ENCODE measurements at places on chromosomes 4 and X. TPM values are rescaled to one million over a fixed set of nuclear protein-coding genes. Genes with fewer than 3 reads are reported as not detected.

SOX3 gene
- total RNA-seq, result not detected

SATL1 gene
- not detected for total RNA-seq

STARD8 gene
- total RNA-seq, result 6.6 TPM

SYN1 gene
- total RNA-seq, result 1.6 TPM

MAGEB1 gene
- total RNA-seq, result not detected

CAPN6 gene
- total RNA-seq, result 0.40 TPM

ATP1B4 gene
- not detected for total RNA-seq

ADGRG2 gene
- total RNA-seq, result 0.86 TPM

SPCS3 gene
- 96.4 TPM for total RNA-seq

RGN gene
- total RNA-seq, result 152 TPM

NPY2R gene
- not detected for total RNA-seq

DNA sequence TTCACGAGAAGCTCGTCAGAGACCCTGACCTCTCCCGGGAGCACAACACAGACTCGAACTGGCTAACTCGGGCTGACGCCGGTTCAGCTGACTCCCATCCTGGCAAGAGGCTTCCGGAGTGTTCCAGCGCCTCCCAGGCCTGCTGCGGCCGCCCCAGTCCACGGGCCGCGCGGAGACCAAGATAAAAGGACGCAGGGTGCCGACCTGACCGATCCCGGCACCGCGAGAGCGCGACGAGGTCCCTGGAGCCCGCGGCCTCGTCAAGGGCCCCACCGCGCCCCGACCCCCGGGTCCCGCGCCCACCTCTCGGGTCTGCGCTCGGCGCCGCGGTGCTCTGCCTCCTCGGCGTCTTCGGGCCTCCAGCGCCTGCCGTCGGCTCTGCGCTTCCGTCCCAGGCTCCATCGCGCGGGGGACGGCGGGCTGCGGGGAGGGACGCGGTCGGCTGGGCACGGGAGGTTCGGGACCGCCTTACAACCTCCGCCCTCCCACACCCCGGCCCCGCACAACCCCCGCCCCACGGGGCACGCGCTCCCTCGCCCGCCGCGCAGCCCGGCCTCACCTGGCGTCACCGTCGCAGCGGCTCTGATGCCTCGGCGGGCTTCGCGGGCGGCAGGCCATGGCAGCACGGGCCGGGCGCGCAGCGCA, 426 bp downstream of the SLBP start:
- DNase-seq, result peak; percentile 73

- DNase-seq, result peak; percentile 85
Observed at GRCh38 chr4:10173754-10174749, 57.5 kb upstream of the WDR1 start.

- DNase-seq, result no peak
Observed at GRCh38 chr4:172688534-172688933, 480.1 kb upstream of the GALNT7 start.

GRCh38 chr4:13704035-13704434, 76.5 kb upstream of the BOD1L1 start:
- no peak for DNase-seq

GRCh38 chr4:157099506-157099905, 23.6 kb downstream of the GLRB start:
- no peak for DNase-seq

DNA sequence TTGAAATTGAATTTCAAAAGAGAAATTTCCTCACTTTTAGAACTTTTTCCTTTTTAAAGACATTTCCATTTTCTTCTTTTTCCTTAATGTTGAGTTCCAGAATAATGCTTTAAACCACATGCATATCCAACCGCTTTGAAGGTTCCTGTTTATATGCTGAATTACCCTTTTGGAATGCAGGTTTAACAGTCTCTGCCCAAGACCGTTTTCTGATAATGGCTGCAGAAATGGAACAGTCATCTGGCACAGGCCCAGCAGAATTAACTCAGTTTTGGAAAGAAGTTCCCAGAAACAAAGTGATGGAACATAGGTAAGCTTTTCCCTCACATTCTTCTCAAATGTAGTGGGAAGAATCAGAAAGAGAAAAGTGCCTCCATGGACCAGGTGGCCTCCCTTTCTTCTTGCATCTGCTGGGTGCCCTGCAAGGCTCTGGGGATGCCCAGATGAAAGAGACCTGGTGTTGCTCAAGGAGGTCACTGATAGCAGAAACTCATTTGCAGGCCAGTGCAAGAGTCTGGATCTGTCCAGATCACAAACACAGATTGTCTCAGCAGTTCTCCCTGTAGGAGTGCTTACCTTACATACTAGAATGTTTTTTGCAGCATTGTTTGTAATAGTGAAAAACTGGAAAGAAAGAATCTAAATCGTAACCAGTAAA, 42.9 kb downstream of the MOSPD2 start:
- DNase-seq, result no peak

GRCh38 chr4:13537011-13537831, 7.1 kb downstream of the NKX3-2 start:
- no peak for DNase-seq

DNA sequence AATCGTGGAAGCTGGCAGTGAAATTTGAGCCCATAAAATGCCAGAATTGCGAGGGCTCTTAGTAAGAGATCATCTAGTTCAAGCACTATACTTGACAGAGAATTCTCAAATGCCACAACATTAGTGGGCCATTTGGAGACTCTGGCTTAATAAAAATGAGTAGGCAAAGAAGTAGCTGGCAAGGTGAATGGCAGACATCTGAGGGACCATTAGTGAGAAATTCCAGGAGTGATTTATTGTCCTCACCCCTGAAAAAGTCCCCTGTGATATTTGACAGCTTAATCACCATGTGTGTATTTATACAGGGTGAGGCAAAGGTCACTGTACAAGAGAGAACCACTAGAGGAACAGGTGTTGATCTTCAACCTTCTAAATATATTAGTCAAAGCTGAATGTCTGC, 207.5 kb downstream of the CHRDL1 start:
- no peak for DNase-seq

GRCh38 chr4:56799161-56799759, 22.2 kb downstream of the SPINK2 start:
- no peak for DNase-seq

GRCh38 chr4:175674219-175674618, 137.8 kb downstream of the GPM6A start:
- no peak for DNase-seq

DNA sequence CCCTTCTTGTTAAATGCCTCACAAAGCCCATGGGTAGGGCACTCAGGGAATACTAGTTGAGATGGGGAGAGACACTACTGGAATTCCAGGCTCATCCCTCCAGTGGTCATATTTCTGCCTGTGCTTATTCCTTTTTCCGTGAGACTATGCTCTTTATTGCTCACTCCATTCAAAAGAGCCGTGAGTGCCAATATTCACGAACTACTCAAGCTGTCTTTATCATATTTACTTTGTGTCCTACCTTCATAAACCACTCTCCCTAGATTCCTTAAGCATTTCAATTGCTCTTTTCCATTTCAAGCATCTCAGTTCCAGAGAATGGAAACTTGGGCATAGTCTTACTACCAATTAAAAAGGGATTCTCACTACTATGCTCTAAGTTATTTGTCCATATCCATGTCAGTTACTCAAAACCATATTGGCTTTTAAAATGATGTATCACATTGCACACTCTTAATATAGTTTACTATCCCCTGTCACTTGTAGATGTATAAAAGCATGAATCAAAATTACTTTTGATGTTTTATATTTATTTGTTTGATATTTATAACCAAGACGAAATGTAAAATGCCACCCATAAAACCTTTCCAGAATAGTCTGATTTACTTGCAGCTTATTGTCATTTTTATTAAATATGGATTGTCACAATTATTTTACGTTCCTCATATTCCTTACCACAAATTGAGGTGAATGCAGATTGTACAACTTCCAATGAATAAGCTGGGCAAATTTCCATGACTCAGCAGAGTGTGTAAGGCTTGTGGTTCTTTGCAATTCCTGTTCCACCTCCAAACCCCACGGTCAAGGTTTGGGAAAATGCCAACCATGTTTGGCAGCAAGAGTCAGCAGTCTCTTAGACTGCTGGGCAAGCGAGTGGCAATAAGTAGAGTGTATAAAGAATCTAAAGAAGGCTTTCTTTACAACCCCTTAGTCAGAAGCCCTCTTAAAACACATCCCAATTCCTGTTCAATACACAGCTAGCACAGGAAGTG, 24.4 kb downstream of the ENOX2 start:
- DNase-seq, result peak; percentile 20

DNA sequence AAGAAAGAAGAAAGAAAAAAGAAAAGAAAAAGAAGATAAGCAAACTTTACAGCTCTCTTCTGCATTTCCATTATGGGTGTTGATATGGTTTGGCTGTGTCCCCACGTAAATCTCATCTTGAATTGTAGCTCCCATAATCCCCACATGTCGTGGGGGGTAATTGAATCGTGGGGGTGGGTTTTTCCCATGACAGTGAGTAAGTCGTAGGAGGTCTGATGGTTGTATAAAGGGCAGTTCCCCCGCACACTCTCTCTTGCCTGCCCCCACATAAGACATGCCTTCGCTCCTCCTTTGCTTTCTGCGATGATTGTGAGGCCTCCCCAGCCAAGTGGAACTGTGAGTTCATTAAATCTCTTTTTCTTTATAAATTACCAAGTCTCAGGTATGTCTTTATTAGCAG, 7.3 kb upstream of the RAB9A start:
- no peak for DNase-seq

DNA sequence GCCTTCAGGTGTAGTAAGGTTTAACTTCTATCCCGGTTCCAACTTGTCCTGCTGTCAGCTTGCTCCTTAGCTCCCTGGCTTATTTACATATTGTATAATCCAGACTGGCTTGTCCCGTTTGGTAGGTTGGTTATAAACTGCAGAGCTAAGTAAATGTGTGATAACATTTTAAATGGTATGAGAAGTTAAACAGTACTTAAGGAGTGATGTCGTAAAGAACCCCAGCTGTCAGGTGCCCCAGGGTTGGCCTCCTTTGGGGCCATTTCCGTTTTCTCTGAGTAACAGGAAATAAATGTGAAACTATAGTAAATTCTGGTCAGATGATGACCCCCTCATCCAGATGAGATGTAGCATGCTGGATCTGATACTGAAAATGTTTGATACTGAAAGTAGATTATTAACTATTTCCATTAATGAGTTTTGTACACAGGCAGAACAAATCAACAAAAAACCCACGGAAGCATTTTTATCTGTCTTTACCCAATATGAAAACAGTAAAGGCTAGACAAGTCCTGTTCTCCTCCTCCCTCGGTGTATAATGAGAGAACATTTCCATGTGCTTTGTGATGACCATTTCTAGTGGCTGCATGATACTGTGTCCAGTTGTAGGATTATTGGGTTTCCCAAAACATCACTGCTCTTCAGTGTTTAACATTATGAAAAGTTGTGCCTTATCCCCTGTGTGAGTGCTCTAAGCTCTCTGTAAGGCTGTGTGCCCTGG, 22.4 kb downstream of the GAB1 start:
- no peak for DNase-seq

DNA sequence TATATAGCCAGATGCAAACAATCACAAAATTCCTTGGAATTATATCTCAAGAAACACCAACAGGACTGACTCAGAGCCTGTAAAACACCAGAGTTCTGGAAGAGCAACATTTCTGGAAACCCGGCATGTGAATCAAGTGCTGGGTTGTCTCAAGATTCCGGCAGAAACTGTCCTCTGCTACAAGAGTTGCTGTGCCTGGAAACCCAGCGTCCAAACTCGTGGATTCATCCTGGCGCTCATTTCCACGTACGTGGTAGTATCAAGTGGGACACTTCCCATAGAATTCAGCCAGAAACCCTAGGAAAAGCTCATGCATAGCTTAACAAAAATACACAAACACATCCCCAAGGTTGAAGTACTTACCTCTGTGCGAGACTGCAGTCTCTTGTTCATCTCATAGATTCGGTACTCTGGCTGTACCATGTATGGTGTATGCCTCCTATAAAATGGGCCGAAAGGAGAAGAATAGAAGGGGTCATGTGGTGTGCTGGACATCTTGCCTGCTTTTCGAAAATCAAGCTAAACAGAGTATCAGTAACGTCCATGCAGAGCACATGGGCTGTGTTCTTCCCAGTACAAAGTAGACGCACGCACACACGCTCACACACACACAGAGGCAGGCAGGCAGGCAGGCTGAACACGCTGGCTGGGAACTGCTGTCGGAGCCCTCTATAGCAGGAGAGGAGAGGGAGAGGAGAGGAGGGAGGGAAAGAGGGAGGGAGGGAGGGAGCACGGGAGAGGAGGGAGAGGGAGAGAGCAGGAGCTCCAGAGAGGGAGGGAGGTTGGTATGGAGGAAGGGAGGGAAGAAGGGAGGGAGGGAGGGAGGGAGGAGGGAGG, at the start of gene LDB2:
Gene LDB2 (minus strand): TSS at position 655 of the 837 bp plus-strand sequence.
- peak; percentile 51 for DNase-seq

GRCh38 chrX:37803057-37803456, 23.2 kb downstream of the CYBB start:
- DNase-seq, result no peak

DNA sequence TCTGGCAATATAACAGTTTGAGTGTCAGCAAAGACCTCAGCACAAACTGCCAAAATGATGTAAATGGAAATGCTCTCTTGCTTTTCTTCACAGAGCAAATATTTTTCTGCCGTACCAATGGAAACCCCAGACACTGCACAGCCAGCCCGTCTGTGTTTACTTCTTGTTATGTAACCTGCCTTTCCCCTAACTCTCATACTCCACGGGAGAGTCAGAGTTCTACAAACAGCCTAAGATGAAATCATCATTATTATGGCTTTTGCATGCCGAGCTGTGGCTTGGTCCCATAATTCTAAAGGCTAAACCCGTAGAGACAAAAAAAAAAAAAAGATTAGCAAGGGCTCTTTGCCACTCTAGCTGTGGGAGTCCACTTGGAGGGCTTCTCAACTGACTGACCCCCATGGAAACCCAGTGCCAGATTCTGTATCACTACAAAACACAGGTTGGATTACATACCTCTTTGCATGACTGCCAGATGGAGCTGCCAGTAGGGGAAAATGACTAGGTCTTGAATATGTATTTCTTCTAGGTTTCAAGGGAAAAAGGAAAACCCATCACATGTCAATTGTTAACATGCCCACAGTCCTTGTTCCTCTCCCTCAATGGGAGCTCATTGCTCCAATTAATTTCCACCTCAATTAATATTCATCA, 197.2 kb upstream of the CNKSR2 start:
- DNase-seq, result no peak

Measured in right lobe of liver (tissue), 6 donors.